ENCODE measurements at places on chromosomes 12 and 14.

GRCh38 chr12:131140697-131141096 is 187.0 kb downstream of the ADGRD1 start:
- no peak for DNase-seq

- DNase-seq, result no peak
Measured at GRCh38 chr12:13033476-13033875, 10.7 kb upstream of the FAM234B start.

- no peak for DNase-seq
Measured at GRCh38 chr14:54490445-54491175, 1.8 kb upstream of the GMFB start.

DNA sequence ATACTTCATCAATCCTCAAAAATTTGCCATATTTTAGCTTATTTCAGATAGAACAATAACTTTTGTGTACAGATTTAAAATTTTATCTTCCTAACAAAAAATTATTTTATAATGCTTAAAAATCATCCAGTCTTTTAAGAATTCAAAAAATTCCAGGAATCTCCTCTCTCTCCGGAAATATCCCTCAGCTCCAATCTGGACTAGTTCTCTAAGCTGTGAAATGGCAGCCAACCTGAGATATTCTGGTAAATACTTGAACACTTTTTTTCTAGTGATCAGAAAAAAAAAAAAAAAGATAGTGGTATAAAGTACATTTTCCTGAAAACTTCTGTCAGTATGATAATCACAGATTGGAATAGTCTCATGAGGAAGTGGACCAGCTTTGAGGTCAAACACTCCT is 57.6 kb downstream of the SSPN start:
- DNase-seq, result no peak

DNA sequence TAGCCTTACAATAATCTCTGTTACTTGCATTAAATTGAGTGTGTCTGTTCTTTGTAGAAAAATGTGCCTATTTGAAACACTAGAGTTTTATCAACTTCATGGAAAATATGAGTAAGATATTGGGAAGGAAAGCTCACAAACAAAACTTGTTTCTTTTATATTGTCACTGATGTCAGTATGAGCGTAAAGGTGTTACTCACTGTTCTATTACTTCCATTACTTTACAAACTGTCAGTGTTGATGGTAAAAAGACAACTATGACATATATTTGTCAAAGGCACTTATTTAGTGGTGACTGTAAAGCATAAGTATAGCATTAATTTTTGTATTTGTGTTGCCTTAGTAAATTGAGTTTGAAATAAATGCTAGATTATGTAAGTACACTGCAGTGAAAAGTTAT is 193.7 kb upstream of the FLRT2 start:
- DNase-seq, result no peak
